Stimulated activated CD4-positive, alpha-beta T cell treated with anti-CD3 and anti-CD28 coated beads, Interleukin-4, amount 100 ng/mL, for 24 hours (primary cell): ENCODE measurements at places on chromosomes 3 and 15.

DNA sequence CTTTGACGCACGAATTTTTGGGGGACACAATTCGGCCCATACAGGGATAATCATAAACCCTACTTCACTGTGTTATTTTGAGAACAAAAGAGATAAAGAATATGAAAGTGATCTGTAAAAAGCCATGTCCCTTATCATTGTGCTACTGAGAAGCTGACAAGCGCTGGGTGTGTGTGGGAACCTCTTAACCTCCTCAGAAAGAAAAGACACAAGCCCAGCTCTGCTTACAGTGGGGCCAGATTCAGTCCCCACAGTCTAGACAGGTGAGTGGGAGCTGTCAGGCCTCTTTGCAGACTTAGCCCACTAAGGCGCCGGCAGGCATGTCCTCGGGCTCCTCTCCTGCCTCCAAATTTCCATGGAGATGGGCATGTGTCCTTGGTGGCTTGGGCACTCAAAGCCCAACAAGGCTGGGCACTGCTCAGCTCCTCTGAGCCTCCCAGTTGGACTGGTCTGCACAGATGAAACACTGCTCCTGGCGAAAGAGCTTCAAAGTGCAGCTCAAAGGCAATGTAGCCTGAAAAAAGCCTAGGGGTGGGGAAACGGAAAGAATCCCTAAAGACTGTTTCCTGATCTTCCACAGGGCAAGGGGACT, 64.4 kb upstream of the ETV5 start:
- DNase-seq: no peak

GRCh38 chr3:54703923-54704322, 223.9 kb downstream of the LRTM1 start:
- DNase-seq: no peak

DNA sequence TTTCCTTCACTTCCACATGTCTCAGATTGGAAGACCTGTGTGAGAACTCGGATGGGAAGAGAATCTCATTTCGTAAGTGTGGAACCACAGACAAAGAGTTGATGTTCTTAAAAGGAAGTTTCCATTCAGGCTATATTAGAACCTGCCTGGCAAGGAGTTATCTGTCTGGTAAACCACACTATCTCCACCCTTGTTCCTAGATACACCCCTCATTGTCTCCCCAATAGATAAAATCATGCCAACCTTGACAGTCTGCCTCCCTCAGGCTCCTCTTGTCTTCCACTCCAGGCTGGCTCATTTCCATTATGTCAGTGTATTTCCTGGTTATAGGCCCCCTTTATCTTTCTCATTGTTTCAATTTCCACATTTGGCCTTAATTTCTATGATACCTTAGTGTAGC, 89.2 kb downstream of the TMEM108 start:
- DNase-seq: no peak

- DNase-seq: no peak
Observed at GRCh38 chr3:158936530-158937113, 134.8 kb downstream of the MFSD1 start.

GRCh38 chr15:52277575-52277974, 18.0 kb downstream of the MYO5C start:
- no peak for DNase-seq

DNA sequence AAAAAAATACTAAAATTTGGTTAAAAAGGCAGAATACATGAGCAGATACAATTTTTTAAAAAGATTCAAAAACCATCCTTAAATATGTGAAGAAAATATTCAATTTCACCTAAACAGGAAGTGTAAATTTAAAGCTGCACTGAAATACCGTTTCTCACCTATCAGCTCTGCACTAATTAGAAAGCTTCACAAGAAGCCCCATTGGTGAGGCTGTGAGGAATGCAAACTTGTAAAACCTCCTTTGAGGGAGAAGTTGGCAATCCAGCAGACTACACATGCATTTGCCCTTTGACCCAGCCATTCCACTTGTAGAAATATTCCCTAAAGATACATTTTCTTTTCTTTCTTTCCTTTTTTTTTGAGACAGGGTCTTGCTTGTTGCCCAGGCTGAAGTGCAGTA, 18.8 kb downstream of the BLM start:
- no peak for DNase-seq

GRCh38 chr15:93257920-93258319, 168.9 kb upstream of the RGMA start:
- DNase-seq: no peak

- DNase-seq: no peak
Observed at GRCh38 chr3:188052169-188053035, 101.6 kb upstream of the LPP start.

GRCh38 chr3:5423076-5423475, 235.6 kb downstream of the EDEM1 start:
- DNase-seq: no peak

DNA sequence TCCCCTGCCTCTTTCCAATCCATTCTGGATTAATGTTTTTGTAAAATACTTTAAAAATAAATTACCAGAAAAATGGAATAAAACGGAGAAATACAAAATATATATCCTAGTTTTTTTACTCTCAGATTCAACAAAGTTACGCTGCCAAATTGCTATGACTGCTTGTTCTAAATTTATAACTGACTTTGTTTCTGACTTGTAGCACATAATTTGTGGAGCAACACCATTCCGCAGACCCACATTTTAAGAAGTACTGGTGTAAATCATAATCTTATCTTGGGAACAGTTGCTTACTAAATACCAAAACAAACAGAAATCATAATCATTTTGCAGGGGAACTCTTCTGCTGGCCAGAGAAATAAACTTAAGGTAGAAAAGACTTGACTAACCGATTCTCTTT, 339.4 kb upstream of the CBLB start:
- no peak for DNase-seq

- DNase-seq: no peak
Observed at GRCh38 chr3:123156276-123156995, 45.3 kb upstream of the SEC22A start.

DNA sequence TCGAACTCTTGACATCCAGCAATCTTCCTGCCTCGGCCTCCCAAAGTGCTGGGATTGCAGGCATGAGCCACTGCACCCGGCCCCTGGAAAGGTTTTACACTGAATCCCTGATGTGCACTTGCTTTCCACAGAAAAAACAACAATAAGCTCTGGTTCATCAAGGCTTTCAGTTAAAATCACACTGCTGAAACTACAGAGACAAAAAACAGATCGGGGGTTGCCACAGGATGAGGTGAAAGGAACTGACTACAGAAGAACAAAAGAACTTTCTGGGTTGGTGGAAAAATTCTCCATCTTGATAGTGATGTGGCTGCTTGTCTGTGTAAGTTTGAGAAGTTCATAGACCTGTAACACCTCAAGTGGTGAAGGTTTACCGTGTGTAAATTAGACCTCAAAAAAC, 2.9 kb downstream of the RAB43 start:
- peak; percentile 51 for DNase-seq

DNA sequence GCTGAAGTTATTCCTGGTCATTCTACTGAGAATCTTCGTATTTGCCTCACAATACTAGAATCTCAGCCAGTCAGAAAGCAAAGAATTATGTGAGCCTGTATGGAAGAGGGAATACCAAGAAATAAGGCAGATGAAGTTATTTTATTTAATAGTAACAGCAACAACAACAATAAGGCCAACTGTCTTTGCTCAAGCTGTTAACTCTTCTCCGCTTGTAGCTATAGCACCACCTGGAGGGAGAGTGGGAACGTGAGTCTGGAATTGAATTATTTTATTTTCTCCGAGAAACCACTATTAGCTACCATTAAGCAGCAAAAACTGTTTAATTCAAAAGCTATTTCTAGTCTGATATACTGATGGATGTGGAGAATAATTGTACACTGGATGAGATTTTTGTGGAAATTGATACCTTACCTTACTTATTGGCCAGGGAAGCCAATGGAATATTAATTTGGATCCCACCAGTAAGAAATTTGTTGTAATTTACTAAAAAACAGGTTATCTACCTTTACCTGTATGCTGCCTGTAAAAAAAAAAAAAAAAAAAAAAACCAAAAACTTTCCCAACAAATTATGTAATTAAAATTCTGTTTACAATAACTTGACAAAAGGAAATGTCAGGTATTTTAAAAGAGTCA, 50.1 kb downstream of the CALML4 start:
- DNase-seq: peak; percentile 32

- DNase-seq: no peak
Observed at GRCh38 chr3:69811452-69812401, 72.5 kb downstream of the MITF start.

GRCh38 chr15:90956274-90957030, 1.8 kb downstream of the RCCD1 start:
- peak; percentile 62 for DNase-seq

DNA sequence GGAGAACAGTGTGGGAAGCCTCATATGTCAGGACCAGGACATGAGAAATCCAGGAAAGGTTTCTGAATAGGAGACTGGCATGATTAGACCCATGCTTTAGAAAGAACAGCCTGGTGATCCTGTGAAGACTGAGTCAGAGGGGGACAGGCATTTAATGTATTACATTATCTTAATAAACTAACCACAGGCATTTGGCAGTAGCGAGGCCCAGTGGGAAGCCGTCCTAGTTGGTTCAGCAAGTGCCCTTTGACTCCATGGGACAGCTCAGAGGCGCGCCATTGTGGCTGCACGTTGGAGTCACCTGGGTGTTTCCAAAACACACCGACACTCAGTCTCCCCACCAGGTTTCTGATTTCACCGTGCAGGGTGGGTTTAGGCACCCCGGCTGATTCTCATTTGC, 90.5 kb upstream of the DGKG start:
- no peak for DNase-seq
